ENCODE measurements at places on chromosomes 5 and 9.

GRCh38 chr5:21642312-21642711 is 1210.8 kb downstream of the CDH12 start:
- DNase-seq = no peak

DNA sequence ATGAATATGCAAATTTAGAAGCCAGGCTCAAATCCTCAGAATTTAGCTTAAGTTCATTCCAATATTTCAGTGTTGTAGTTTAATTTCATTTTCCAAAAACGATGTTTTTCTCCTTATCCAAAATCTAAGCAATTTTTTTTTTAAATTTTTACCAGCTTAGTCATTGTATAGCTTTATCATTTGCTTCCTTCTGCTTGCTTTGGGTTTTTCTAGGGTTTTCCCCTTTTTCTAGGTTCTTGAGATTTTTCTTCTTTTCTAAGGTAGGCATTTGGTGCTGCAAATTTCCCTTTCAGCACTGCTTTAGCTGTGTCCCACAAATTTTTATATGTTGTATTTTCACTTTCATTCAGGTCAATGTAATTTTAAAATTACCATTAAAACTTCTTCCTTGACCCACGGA is 34.4 kb upstream of the CCDC112 start:
- no peak for DNase-seq

DNA sequence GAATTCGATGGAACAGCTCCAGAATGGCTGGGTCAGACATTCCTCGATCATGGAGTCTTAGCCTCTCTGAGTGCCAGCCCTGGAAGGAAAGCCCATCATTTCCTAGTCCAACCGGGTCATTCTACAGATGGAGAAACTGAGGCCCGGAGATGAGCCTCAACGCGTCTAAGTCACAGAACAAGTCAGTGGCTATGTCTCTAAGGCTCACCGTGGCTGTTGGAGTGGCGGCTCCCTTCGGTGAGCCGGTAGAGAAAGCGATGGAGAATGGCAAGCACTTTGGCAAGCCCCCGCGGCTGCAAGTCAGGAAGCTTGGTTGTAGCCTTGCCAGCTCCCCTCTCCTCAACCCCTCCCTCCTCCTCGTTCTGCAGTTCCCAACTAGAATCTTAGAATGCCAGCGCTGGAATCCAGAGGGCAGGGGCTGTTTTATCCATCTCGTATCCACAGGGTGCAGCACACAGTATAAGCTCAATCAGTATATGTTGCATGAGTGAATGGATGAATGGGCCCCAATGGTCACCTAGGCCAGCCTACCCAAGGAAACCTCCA is 438 bp upstream of the ARSI start:
- DNase-seq = peak; percentile 21

DNA sequence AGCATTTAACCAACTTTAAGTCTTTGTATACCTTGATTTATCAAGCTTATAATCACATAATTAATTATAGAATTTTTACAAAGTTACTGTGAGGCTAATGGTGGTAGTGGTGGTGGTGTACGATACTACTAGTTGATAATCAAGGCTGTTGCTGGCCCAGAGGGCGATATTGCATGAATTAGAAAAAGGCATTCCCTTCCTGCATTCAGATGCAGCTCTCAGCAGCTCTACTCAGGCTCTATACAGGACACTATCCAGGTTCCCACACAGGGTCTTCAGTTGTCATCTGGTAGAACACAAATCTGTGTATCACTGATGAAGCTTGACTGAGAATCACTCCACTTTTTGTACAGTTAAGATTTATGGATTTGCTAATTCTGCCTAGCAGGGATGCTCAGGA is 562.8 kb upstream of the C9orf72 start:
- no peak for DNase-seq

- DNase-seq = peak; percentile 69
These were observed 52.1 kb upstream of the ERBIN start for GRCh38 chr5:65874241-65874640.

DNA sequence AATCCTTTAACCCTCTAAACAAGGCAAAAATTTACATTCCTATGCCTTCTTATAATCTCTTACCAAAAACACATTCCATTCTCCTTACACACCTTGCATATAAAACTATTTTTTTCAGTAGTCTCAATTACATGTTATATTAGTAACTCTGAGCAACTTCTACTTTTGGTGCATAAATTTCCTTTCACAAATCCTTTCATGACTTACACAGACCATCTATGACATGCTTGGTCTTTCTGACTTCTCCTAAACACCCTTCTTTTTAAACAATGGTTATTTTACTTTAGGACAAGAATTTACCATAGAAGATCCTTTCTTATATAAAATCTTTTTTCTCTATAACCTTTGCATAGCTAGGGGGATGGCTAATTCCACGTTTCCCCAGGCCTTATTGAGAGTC is 208.0 kb upstream of the ARRDC3 start:
- DNase-seq = no peak

GRCh38 chr9:126127591-126127990 is 199.0 kb upstream of the MVB12B start:
- no peak for DNase-seq

GRCh38 chr9:2874001-2874750 is 30.3 kb upstream of the PUM3 start:
- DNase-seq = no peak

- DNase-seq = no peak
These were observed 365.5 kb downstream of the KCNN2 start for GRCh38 chr5:114727358-114727757.

DNA sequence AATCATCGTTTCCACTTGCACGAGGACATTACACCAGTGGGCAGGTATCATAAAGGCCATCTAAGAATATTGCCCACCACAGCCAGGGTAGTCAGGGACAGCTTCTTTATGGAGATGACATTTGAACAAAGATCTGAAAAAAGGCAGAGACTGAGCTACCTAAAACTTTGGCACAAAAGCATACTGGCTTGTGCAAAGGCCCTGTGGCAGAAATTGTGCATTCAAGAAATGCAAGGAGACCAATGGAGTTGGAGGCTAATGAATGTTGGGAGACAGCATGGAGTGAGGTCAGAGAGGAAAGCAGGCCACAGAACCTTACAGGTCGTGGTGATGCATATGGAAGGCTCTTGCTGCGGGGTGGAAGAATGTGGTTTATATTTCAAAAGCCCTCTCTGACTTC is 578.5 kb downstream of the BNC2 start:
- no peak for DNase-seq

DNA sequence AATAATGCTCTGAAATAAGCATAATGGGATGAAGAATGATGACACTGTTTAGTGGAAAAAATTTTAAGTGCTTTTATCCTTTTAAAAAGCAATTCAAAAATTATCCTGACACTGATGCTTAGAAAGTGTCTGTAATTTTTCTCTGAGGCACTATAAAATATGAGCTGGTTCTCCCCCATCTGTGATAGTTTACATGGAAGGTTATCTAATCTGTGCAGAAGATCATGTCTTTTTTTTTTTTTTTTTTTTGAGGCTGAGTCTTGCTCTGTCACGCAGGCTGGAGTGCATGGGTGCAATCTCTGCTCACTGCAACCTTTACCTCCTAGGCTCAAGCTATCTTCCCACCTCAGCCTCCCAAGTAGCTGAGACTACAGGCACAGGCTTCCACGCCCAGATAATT is 15.2 kb upstream of the TAF11L2 start:
- DNase-seq = no peak

DNA sequence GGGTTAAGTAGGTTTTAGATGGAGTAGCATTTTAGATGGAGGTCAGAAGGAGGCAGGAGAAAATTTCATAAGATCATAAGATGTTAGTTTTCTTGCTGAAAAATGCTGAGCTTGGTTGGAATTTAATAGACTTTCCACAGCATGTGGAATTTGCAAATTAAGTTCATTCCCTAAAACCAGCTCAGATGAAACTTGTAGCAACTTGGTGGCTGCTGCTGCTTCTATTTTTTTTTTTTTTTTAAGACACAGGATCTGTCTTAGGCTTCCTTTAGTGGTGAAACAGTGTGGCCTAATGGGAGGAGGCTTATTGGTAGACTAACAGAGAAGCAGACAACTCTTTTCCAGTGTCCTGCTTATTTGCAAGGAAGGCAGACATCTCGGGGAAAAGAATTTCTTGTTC is 154.5 kb downstream of the AOPEP start:
- DNase-seq = no peak

GRCh38 chr9:106075960-106076327 is 381.6 kb downstream of the TMEM38B start:
- DNase-seq = no peak

DNA sequence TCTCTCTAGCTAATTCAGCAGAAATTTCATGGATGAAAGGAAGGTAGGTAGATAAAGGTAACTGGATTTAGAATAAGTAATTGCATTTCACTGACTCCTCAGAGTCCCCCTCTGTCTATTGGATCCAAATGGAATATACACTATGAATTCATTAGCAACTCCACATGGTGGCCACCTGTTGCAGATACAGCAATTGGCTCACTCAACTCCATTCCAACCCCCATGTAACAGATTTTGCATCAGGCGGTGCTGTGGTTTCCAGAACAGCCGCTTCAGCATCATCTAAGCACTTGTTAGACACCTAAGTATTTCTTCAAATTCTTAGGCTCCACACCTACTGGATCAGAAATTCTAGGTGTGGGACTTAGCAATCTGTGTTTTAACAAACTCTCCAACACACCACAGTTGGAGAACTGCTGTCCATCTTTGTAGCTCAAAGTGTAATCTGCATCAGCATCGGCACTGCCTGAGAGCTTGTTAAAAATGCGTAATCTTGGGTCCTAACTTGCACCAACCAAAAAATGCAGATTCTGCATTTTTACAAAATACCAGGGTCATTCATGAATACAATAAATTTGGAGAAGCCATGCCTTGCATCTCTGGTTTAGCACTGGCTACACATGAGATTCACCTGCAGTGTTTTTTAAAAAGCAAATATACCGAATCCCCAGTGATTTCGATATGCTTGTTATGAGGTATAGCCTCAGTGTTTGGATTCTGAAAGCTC is 413.8 kb upstream of the CD180 start:
- DNase-seq = no peak

GRCh38 chr5:68303754-68304420 is 88.3 kb downstream of the PIK3R1 start:
- DNase-seq = no peak

- no peak for DNase-seq
These were observed 197.4 kb upstream of the ELL2 start for GRCh38 chr5:96159043-96159442.

Measured in dermis blood vessel endothelial cell (primary cell).